ENCODE measurements at places on chromosomes 1 and 21. TPM values are rescaled to one million over a fixed set of nuclear protein-coding genes. Genes with fewer than 3 reads are reported as not detected.

- DNase-seq: no peak
Measured at GRCh38 chr1:53617851-53618499, 121.0 kb downstream of the GLIS1 start.

The CD84 gene
- total RNA-seq: 4.2 TPM

The NID1 gene
- 107 TPM for total RNA-seq

DNA sequence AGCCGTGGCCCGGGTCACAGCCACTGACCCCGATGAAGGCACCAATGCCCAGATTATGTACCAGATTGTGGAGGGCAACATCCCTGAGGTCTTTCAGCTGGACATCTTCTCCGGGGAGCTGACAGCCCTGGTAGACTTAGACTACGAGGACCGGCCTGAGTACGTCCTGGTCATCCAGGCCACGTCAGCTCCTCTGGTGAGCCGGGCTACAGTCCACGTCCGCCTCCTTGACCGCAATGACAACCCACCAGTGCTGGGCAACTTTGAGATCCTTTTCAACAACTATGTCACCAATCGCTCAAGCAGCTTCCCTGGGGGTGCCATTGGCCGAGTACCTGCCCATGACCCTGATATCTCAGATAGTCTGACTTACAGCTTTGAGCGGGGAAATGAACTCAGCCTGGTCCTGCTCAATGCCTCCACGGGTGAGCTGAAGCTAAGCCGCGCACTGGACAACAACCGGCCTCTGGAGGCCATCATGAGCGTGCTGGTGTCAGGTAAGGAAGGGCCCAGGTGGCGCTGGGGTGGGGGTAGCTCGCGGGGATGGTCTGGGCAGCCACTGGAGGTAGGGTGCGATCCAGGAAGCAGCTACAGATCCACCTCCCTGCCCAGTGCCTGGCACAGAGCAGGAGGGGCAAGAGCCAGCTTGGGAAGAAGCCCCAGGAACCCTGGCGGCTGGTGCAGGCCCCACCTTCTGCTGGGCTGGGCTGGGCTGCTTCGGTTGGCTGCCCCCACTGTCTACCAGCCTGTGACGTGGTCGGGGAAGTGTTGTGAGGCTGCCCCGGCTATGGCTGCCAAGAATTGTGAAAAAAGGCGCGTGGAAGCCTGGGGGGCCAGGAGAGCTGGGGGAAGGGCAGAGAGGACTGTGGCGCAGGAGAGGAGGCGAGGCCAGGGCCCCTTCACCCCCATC is 3.8 kb downstream of the CELSR2 start:
- DNase-seq: peak; percentile 86

DNA sequence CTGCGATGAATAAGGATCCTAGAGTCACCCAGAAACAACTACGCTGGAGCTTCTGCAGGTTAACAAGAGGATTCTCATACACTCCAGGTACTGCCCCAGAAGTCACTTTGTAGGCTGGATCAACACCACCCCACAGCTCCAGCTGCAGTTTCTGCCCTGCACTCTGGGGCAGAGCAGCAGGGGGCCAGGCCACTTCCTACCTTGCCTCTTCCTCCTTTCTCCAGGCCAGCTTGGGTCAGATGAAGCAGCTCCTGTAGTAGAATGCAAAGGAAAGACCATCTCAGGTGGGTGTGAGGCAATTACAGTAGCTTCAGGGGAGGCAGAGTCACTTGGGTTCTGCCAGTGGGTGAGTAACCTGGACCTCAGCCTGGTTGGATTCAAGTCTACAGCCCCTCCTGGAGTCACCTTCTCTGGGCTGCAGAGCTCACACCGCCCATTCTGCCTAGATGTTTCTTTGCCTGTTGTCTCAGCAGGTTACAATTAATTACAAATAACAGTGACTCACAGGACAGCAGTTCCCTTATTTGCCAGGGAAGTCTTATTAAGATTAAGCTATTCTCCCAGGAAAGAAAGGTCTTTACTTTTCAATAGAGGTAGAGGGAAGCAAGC is 24.4 kb upstream of the BCAR3 start:
- no peak for DNase-seq

GRCh38 chr1:199247891-199248290 is 609.1 kb downstream of the PTPRC start:
- no peak for DNase-seq

DNA sequence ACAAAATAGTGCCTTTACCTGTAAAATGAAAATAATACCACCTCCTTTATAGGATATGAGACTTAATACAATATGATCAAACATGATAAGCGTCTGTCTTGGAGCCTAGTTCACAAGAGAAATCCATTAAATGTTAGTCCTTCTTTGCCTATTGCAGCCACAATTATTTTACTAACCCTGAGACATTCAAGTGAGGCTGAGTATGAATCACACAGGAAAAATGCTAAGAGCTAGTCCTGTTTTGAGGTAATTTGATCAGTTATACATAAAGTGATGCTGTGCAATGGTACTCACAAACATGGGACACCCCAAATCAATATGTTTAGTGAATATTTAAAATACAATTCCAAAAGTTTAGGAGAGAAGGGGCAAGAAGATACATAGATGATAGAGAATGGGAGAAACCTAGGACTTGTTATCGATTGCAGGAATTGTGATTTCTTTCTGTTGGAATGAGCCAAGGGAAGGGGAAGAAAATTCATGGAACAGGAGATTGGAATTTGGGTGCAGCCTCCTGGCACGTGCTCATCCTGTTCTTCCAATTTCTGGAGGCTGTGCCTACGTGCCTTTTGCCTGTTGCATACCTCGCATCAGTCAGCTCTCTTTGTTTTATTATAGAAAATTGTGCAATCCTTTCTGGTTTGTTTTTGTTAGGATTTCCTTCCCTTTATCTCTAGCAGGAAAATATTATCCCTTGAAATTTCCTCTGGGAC is 39.9 kb upstream of the BACH1 start:
- DNase-seq: no peak

GRCh38 chr1:32494196-32494595 is 29.3 kb downstream of the ZBTB8B start:
- no peak for DNase-seq

The LCE1A gene
- total RNA-seq: not detected

DNA sequence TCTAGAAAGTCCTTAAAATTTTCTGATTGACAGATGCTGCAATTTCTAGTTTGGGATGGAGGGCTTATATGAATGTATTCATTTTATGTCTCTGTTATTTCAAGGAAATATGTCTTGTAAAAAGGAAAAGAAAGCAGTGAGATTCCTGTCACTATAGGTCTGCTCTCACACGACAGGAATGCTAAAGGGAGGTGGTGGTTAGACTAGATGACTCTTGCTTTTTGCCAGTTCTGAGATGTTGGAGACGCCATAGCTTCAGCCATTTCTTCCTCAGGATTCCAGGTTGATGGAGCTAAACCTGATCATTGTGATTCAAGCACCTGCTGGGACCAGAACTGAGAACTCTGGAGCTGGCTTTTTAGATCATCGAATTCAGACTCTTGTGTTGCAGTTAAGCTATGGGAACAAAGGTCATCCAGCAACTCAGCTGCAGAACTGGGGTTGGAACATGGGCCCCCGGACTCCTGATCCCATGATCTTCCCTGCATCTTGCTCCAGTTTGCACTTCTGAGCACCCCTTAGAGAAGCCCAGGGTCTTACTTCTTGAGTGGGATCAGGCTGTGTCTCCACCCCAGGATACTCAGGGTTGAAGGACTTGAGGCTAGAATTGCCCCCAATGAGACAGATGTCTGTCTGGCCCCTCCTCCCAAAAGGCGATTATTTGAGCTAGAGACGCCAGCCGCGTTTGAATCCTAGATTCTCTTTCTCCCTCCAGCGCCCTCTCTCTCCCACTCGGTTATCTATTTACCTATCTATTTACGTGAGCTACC is 46.7 kb upstream of the FOXO6 start:
- DNase-seq: no peak

GRCh38 chr1:163056831-163057230 is 12.3 kb upstream of the RGS4 start:
- DNase-seq: no peak

The PLEKHO1 gene
- total RNA-seq: 32.7 TPM

The INTS11 gene
- 61.7 TPM for total RNA-seq

DNA sequence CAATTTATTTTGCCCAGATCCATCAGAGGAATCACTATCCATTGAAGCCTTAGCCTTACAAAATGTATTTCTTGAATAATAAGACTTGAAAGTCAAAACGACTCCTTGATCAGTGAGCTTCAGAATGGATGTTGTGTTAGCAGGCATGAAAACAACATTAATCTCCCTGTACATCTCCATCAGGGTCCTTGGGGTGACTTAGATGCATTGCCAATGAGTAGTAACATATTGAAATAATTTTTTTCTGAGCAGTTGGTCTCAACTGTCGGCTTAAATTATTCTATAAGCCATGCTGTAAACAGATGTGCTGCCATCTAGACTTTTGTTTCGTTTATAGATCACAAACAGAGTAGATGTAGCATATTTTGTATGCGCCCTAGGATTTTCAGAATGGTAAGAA is 482.0 kb downstream of the AMY1C start:
- DNase-seq: no peak

GRCh38 chr1:9841460-9841859 is 17.7 kb upstream of the CLSTN1 start:
- DNase-seq: no peak

The RGS13 gene
- total RNA-seq: 0.14 TPM

GRCh38 chr1:75273110-75273509 is 138.9 kb downstream of the LHX8 start:
- no peak for DNase-seq

- DNase-seq: no peak
Measured at GRCh38 chr1:42974767-42975437, 16.2 kb upstream of the SLC2A1 start.

The MPL gene
- 1.3 TPM for total RNA-seq

DNA sequence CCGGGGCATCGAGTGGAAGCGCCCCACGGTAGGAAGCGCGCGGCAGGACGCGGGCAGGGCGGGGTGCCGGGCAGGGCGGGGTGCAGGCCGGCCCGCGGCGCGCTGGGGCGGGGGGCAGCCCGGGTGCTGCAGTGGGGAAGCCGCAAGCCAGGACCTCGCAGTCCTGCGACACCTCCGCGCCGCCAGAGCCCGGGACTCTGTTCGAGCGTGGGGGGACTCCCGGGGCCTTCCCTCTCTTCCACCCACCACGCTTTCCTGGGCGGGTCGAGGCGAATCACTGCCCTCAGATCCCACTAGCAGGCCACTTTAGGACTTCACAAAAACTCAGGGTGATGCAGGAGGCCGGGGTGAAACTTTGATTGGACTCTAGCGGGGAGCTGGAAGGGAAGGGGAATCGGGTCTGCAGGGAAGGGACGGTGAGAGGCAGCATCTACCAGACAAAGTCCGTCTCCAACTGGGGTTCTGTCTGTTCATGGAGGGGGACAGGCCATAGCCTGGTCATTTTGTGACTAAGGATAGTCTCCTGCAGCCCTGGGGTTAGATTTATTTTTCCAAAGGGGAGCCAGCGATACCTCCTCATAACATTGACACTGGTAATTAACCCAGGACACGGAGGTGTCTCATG is 623 bp downstream of the CAPN2 start:
- DNase-seq: peak; percentile 79

The LCE1D gene
- total RNA-seq: not detected

DNA sequence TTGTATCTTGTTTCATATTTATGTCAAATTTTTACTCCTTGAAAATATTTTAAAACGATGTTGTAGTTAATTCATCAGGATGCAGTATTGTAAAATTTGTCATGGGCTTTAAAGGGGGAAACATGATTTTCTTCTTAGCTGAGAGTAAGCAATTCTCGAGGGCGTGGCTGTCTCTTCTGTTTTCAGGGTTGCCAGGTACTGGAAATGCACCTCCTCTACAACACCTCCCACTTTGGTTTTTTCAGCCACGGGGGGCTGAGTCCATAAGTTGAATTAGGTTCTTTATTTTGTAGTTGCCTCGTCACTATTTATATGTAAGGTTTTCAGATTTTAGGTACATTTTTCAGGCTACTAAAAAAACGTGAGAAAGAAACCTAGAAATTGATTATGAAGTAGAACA is 64.0 kb downstream of the PRDM2 start:
- no peak for DNase-seq

GRCh38 chr1:34686531-34686930 is 68.3 kb upstream of the GJB5 start:
- no peak for DNase-seq

The RGL1 gene
- 16.4 TPM for total RNA-seq

GRCh38 chr1:160607011-160607671 is 27.8 kb upstream of the CD84 start:
- DNase-seq: no peak

DNA sequence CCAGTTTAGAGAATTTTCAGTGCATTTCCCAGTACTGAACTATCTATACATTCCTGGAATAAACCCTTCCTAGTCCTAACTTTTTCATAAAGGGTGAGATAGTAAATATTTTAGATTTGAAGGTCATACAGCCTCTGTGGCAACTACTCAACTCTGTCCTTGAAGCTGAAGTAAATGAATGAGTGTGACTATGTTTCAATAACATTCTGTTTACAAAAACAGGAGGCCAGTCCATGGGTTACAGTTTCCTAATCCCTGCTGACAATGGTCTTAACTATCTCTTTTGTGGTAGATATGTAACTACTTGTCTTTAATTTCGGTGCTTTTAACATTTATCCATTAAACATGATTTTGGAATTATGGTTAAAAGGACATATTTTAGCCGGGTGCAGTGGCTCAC is 4.3 kb downstream of the ZNF684 start:
- no peak for DNase-seq

DNA sequence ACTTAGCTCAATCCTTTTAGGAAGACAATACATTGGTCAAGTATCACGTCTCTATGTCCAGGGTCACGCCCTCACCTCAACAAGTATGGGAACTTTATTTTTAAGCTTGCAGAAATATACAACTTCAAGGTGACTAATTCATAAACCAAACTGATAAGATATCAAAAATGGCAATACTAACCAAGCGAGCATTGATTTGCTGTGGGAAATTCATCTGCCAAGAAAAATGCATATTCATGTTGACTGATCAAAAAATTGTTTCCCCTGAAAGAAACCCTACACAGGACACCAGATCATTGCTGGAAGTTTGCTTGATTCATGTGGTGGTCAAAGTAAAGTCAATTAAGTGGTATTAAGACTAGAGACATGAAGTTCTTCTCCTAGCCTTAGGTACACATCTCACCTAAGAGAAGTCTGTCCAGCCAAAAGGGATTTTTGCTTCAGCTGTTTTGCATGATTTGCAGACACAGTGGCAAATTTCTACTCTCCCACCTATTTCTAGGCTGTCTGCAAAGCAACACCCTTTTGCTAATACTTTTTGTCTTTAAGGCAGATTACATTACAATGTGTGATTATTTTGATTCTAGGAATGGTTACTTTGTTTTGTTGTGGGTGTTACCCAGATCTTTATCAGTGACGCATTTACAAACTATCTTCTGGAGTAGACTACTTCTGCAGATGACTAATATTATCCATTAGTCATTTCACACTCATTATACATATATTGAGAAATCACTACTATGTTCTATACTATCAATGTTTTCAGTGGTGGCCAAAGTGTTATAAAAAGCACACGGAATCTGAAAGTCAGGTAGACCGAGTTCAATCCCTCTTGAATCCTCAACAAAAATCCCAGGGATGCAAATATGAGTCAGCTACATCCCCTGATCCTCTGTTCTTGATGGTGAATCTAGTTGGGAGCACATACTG is 12.4 kb downstream of the SAMSN1 start:
- no peak for DNase-seq

GRCh38 chr1:109837852-109838570 is 72.6 kb upstream of the CSF1 start:
- DNase-seq: no peak

Measured in right cardiac atrium (tissue), 5 donors.